ENCODE measurements at places on chromosomes 11 and 22.

DNA sequence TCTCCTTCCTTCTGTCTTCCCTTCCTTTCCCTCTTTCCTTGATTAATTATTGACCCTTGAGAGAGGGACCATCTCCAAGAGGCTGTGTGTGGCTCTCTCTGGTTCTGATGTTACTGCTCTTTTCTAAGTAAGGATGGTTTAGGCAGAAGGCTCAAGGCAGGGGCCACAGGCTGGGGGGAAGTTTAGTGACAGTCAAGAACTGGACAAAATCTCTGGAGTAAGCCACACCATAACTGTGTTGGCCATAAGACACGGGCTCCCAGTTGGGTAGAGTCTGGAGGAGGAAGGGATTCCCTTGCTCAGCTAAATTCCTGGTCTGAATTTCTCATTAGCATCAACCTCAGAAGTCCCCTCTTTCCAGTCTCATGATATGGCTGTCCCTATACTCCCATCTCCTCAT lies 74.7 kb downstream of the BUD13 start:
- no peak for DNase-seq

- DNase-seq = no peak
Measured at GRCh38 chr11:106137061-106137460, 59.6 kb downstream of the AASDHPPT start.

- no peak for DNase-seq
Measured at GRCh38 chr11:2869561-2870427, 15.8 kb downstream of the CDKN1C start.

GRCh38 chr11:60528465-60528864 lies 13.3 kb downstream of the MS4A13 start:
- no peak for DNase-seq

DNA sequence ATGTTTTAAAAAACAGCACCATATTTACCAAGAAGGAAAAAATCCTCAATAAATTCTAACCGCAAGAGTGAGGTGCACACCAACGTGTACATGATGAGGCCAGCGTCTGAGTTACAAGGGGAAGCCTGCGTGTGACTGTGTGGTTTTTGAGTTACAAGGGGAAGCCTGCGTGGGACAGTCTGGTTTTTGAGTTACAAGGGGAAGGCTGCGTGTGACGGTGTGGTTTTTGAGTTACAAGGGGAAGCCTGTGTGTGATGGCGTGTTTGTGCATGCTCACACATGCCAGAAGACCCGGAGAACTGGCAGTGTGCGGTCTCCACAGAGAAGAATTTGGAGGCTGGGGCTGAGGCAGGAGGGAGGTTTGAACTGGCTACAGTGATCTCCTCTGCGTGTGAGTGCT lies 1376.4 kb downstream of the TBC1D22A start:
- DNase-seq = no peak

DNA sequence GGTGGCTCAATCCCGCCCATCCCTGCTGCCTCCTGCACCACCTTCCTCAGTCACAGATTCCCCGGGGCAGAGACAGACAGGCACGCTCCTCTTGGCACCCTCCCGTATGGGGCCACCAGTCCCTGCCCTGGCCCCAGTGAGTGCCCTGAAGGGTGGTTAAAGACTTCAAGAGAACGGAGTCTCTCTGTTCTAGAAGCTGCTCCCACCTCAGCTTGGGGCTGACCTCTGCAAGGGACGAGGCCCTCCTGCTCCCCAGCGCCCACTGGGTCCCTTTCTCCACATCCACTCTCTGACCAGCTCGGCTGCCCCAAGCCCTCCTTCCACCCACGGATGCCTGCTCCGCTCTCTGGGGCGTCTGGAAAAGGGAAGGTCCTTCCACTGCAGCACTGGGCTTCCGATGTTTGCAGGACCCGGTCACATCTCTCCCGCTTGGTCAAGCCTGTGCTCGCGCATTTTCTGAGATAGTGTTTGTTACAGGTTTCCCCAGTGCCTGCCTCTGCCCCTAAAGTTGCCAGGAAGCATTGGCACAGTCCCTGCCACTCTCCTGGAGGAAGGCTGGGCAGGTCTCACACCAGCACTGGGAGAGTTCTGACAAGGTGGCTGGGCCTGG lies 1487.9 kb downstream of the TBC1D22A start:
- no peak for DNase-seq

DNA sequence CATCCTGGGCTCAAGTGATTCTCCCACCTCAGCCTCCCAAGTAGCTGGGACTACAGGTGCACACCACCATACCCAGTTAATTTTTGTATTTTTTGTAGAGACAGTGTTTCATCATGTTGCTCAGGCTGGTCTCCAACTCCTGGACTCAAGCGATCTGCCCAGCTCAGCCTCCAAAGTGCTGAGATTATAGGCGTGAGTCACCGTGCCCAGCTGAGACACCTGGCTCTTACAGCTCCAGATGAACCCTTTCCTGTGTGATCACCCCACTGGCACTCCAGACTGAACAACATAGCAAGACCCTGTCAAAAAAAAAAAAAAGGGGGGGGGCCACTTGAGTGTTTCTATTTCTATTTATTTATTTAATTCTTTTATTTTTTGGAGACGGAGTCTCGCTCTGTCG lies 1.0 kb upstream of the ADSL start:
- peak; percentile 35 for DNase-seq

DNA sequence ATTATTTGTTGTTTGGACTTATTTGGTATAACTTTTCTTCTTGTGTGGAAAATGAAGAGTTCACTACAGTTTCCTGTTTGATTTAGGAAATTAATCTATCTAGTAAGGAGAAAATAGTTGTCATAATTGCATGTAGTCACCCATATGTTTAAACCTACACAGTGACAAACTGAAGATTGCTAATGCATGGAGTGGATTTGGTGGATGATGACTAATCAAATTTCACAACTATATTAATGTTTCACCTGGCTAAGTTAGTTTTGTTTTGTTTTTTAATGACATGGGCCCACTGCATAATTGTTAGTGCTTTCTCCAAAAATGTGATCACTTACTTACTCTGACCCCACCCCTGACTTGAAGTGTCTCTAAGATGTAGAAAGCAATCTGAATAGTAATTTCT lies 170.6 kb downstream of the DYNC2H1 start:
- DNase-seq = no peak

DNA sequence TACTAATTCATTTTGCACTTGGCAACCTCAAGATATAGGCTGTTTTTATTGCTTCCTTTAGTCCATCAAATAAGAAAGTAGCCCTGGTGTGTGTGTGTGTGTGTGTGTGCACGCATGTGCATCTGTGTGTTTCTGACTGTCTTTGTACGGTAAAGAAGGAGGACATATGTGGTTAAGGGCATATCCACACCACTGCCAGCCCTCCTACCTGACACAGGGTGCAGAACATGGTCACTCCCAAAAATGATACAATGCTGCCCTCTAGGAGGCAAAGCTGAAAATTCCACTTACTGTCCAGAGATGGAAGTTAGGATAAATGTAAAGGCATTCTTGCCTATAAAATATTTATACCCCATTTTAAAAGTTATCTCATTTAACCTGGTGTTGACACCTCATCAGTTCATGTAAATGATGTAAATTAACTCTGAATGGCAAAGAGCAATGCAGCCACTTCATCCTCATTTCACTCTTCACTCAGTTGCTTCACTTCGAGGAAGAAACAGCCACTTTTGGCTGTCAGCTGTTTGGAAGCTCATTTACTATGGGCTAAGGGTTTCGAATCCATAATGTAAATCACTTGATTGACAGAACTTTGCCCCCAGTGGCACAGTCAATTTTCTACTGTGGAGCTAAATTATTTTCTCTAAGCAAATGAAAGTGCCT lies 83.1 kb upstream of the MTNR1B start:
- DNase-seq = no peak

GRCh38 chr22:43706151-43706550 lies 106.0 kb downstream of the EFCAB6 start:
- no peak for DNase-seq

- DNase-seq = no peak
Measured at GRCh38 chr11:78857688-78858087, 283.0 kb upstream of the NARS2 start.

DNA sequence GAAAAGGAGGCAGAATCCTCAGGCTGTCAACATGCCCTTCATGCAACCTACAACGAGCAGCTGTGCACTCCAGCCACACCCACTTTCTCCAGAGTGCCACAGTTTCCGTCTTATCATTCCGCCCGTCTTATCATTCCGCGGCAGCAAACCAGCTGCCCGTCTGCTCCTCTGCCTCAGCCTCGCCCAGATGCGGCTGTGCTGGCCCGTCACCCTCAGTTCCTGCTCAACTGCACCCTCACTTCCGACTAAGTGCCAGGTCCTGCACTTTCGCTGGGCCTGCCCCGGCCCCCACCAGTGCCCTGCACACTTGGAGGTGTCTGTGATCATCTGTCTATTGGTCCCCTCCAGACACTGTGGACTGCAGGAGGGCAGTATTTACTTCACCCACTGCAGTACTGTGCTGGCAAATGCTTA lies 43.7 kb downstream of the MICAL3 start:
- DNase-seq = peak; percentile 26

GRCh38 chr22:38017272-38017920 lies 33.0 kb upstream of the SOX10 start:
- DNase-seq = no peak

GRCh38 chr11:21634491-21634890 lies 558.4 kb upstream of the ANO5 start:
- no peak for DNase-seq

DNA sequence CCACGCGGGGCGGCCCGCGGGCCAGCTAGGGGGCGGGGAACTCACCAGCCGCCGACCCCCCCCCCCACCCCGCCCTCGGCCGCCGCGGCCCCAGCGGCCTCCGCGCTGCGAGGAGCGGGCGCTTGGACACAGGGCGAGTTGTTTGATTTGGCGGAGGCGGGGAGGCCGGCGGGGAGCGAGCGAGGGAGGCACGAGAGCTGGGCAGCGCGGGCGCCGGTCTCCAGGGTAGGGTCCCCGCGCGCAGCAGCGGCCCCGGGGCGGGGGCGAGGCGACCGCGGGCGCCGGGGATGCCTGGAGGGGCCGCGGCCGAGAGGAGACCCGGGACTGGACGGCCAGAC lies 64.4 kb downstream of the NAV2 start:
- no peak for DNase-seq

DNA sequence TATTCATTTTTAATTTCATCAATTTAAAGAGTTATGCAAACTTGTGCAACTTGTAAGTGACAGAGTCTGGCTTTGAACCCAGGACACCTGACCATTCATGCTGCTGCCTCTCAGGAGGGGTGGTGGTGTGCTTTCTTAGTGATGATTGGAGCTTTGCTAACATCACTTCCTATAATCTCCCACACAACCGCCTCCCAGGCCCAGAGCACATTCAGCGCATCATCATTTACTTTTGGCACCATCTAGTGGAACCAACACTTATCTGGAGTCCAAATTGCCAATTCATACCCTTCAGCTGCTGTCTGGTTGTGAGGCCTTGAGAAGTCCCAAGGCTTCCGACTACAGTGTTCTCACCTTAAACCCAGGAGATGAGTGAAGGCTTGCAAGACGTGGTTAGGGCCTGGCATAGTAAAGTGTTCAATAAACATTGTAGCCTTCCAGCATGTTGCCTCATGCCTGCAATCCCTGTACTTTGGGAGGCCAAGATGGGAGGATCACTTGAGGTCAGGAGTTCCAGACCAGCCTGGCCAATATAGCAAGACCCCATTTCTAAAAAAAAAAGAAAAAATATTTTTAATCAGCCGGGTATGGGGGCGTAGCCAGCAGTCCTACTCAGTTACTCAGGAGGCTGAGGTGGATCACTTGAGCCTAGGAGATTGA lies 1.1 kb upstream of the TTLL1 start:
- DNase-seq = peak; percentile 23

DNA sequence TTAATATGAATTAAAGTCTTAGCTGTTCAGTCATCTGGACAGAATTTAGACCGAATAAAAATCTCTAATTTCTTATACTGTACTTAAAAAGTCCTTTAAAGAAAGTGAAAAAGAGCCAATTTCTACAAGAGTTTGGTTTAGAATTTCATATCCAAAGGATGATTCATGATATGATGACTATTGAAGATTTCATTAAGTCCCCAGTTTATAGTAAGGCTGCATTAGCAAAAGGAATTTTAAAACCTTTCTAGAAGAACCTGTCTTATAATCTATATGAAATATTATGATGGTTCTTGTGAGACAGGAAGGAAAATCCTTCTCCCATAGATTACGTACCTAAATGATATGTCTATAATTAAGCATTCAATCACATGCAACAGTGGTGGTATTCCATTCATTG lies 34.8 kb downstream of the TSG101 start:
- DNase-seq = no peak

- DNase-seq = no peak
Measured at GRCh38 chr22:45702981-45703380, 31.3 kb downstream of the ATXN10 start.

DNA sequence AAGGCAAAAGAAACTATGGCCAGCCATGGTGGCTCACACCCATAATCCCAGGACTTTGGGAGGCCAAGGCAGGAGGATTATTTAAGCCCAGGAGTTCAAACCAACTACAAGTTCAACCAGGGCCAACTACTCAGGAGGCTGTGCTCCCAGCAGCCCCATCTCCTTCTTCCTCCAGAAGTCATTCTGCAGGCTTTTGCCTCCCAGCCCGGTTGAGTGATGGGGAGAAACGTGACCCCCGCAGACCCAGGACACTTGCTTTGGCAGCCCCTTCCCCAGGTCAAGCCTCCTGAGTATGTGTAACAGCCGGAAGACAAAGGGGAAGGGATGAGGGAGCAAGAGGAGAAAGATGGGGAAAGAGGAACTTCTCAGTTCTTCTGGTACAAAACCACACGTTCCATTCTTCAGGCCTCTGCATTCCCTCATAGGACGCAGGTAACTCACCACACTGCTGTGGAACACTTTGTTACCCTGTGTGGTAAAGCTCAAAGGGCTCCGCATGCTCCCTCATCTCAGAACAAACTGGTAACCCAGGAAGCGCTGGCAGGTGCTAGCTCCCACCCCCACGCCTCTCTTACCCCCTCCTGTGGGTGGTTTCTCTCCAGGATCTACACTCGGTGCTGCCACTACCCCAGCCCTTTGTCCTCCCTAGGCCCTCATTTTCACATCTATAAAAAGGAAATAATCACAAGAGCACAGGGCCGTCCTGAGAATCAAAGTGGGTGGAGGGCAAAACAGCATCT lies 4.0 kb downstream of the SULT4A1 start:
- DNase-seq = no peak

- DNase-seq = no peak
Measured at GRCh38 chr11:107821199-107821927, 37.2 kb downstream of the SLC35F2 start.

DNA sequence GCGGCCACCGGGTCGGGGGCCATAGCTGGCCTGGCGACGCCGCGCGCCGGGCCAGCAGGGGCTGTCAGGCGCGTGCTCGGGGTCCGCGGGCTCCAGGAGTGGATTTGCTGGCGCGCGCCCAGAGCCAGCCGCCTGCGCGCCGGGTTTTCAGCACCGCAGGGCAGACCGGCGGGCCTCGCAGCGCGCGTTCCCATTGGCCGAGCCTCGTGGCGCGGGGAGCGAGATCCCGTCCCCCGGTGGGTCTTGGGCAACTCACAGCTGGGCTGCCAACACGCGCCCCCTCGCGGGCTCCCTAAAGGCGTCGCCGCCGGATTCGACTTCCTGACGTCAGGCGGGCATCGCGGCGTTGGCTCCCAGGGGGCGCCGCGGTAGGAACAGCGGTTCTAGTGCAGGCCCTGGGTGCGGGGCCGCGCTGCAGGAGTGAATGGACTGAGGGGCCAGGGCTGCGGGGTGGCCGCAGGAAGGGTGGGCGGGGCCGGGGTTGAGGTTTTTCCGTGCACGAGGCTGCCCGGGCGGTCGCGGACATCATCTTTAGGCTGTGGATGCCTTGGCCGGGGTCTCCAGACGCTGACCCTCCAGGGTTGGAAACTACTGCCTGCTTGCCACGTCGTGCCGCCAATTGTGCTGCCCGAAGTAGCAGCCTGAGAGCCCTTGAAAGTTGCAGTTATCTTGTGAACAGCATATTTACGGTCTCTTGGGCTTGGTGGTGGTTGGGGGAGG lies at the start of gene FADS1:
TSS of gene FADS1 (minus strand) at position 268 of the 720 bp plus-strand sequence. CDS start at position 194, 74 bp downstream.
- peak; percentile 54 for DNase-seq

Measured in activated CD4-positive, alpha-beta T cell treated with anti-CD3 and anti-CD28 coated beads, Interleukin-2, amount 50 U/mL, for 4 hours (primary cell).